Foreskin keratinocyte (primary cell): ENCODE measurements at places on chromosomes 12 and 14.

DNA sequence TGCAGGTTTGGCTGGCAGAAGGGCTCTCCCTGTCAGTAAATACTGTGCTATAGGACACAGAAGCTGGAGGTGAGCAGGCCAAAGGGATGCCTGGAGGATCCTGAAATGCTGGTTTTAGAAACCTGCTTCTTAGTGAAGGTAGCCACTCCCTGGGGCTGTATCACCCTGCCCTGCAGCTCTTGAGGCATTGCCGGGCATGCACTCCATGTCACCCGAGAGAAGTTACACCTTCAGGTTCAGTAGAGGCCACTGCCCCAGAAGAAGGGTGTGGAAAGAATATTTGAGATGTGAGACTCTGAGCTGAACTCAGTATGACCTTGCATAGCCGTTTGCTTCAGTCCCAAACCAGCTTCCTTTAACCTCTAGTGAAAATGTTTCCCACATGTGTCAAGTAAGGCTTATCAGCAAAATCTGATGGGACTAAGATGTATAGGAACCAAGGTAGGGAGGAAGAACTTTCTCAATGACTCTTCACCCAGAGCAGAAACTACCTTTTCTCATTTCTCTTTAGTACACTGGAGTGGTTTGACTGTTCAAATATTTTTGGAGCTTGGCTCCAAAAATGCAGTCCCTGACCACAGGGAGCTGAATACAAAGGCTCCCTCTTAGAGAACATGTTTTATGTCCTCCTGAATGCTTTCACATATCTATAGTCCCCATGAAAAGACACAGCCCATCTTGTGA lies 164.5 kb upstream of the DYRK2 start:
- DNase-seq: no peak

DNA sequence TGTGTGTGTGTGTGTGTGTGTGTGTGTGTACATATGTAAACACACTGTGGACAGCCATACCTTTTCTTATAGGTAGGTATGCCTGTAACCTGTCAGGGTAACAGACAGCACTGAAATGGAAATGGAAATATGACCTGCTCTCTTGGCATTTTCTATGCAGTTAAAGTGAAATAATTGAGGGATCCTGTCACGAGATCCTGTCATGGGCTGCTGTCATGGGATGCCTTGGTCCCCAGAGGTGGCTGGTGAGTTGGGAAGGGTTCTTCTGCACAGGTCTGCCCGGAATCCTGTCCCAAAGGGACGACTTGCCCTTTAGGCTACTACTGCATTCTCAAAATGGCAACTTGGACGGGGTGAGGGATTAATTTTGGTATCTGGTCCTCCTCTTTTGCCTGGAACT lies 47.3 kb downstream of the ELK3 start:
- no peak for DNase-seq

DNA sequence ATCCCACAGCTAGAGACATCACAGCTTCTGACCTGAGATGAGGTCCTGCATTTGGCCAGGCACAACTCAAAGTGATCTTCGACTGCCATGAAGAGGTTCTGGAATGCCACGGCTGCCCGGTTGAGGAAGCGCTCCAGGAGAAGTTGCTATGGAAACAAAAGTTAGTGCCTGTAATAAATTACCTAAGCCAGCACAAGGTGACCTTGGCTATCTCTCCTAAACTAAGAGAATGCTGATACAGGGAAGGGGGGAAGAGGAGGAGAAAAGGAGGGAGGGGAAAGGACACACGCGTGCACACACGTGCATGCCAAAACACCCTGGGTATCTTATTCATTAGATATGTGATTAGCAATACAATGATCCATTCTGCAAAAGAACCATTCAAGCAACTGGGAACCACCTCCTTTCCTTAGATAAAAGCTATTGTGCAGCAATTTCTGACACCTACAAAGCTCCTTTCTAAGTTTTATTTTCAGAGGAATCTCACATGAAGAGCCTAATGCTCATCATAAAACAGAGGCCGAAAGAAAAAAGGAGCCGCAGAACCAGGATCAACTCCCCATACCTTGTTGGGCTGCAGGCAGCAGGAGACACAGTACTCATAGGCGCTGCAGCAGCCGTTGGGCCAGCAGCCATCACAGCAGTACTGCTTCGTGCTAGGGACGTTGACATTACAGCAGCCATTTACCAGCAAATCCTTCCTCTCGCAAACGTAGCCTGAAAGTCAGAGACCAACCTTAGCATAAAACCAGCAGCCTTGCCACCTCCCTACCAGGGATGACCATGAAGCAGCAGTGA lies 17.9 kb downstream of the SPRING1 start:
- no peak for DNase-seq

- no peak for DNase-seq
Measured at GRCh38 chr12:117208206-117208605, 17.9 kb upstream of the FBXO21 start.

- DNase-seq: no peak
Measured at GRCh38 chr12:104516821-104517220, 60.1 kb downstream of the CHST11 start.

GRCh38 chr12:104049278-104049902 lies 597 bp downstream of the GLT8D2 start:
- no peak for DNase-seq

- DNase-seq: peak; percentile 48
Measured at GRCh38 chr12:92408072-92408900, 262.6 kb upstream of the BTG1 start.

- DNase-seq: no peak
Measured at GRCh38 chr12:105943525-105943924, 195.2 kb downstream of the NUAK1 start.

DNA sequence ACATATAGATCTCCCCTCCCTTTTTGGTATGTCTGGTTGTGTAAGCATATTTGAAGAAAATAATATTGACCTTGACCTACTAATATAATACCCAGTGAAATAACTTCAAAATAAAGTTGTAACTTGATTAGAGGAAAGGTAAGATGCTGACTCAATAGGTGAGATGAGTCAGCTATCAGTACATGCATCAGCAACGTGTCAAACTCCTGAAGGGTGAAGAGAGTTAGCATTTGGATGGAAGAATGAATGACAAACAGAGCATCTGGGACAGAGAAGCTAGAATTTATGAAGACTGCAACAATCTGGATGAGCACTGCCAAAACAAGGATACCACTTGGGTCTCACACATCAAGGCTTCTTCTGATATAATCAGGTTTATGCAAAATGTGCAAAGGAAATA lies 74.9 kb downstream of the PPP2R5E start:
- DNase-seq: peak; percentile 70

DNA sequence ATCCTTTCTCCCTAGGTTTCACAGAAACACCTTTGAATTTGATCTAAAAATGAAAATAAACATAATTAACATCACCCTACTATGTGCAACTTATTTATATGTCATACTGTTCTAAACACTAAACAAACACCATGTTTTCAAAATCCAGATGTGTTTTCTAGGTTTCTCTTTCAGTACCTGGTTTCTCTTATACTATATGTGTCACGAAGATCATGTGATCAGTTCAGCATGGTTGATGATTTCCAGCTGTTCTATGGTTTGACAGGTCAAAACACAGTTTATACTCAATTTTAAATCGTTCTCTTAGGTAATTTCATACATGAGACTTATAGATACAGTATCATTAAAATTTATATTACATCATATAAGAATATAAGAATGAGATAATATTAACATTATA lies 373.1 kb downstream of the SOX5 start:
- DNase-seq: no peak

DNA sequence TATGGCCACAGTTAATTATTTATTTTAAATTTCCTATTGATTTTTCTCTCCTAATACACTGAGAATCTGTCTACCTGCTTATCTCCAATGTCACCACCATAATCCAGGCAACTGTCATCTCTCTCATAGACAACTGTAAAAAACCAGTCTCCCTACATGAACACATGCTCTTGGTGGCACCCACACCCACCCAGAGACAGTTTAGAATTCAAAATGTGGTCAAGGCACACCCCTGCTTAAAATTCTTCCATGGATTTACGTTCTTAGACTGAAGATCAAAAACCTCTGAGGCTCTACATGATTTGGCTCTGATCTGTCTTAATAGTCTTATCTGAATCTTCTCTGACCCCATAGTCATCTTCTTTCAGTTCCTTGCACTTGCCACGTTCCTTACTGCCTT lies 241.1 kb upstream of the ABCD2 start:
- DNase-seq: no peak

DNA sequence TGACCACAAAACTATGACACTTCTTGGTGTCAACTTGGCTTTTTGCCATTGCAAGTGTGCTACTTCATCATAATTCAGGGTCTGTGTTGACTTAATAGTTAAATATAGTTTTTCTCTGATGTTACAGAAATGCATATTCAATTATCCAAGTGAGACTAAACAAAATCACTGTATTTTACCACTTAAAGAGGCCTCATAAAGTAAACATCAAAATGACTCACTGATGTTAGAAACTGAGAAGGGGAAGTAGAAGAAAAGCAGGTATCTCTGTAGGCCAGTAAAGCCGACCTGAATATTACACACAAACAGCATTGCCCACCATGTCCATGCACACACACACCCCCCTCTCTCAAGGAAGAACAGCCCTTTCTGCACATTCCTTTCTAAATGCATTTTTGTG lies 55.4 kb downstream of the RPAP3 start:
- DNase-seq: no peak

DNA sequence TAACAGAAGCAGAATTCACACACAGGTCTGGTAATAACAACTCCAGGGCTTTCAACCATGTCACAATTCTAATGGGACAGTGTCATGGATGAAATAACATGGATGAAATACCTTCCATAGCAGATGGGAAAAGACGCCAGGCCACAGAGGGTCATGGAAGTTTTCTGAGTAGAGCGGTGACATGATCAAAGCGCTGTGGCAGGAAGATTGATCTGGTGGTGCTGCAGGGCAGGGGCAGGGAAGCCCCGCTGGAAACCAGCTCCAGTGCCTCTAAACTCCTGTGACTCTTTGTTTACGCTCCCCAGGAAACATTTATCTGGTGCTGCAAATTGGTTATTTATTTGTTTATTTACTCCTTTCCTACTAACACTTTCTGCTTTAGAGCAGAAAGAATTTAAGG lies 108.3 kb upstream of the HMGA2 start:
- DNase-seq: no peak

GRCh38 chr14:72222046-72222445 lies 289.8 kb downstream of the RGS6 start:
- DNase-seq: no peak

DNA sequence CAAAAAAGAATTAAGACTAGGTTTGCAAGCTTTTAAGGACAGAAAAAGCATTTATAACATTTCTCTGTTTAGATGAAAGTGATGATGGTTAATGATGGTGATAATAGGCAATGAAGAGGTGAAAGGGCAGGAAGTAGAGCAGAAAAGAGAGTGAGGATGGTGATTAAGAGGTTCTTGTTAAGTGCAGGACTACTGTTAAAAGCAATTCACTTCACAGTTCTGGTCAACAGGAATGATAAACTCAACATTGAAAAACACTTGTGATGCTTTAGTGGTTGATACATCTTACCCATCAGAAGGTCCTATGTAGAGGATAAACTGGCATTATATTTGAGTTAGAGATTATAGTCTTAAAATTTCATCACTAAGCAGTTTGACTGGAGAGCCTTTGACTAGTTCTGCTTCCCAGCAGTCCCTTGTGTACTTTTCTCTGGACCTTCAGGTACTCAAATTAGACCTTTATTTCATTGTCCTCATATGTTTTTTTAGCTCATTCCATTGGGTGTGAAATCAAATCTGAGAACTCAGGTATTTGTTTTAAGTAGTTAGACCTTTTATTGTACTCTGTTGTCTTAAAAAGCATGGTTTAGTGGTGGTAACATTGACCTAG lies 10.9 kb downstream of the RAP1B start:
- DNase-seq: no peak

- peak; percentile 4 for DNase-seq
Measured at GRCh38 chr12:13534645-13535398, 338.3 kb downstream of the EMP1 start.

DNA sequence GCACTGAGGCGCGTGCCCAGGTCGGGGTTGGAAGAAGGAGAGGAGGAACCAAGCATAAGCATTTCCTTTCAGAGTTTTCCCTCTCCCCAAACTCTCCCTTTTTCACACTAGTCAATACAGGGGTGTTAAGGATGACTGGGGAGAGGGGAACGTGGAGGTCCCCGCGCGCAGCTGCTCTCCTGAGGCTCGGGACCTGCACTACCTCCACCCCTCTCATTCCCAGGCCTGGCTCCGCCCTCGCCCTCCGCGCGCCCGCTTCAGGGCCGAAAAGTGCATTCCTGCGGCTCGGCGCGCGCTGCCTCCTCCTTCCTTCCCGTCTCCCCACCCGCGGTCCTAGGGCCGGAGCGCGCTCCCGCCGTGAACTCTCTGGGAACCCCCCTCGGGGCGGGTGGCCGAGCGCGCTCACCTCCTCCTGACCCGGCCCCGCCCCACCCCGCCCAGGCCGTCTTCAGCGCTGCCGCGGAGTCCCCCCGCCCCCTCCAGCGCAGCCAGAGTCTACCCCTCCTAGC lies 11.3 kb downstream of the RARG start:
- DNase-seq: peak; percentile 87

DNA sequence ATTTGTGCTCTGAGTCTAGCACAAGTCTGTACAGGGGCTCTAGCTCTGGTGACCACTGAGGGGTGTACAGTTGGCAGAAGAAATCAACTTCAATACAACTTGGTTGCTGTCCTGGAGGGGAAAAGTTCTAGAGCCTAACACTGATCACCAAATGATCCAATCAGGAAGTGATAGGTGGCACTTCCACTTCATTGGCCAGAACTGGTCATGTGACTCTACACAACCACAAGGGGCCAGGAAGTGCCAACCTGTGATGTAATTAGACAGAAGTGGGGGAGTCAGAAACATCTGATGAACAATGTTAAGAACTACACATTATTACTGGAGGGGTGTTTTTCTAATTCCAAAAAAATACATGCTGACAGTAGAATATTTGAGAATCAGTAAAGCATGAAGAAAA lies 401.6 kb downstream of the VRK1 start:
- no peak for DNase-seq

DNA sequence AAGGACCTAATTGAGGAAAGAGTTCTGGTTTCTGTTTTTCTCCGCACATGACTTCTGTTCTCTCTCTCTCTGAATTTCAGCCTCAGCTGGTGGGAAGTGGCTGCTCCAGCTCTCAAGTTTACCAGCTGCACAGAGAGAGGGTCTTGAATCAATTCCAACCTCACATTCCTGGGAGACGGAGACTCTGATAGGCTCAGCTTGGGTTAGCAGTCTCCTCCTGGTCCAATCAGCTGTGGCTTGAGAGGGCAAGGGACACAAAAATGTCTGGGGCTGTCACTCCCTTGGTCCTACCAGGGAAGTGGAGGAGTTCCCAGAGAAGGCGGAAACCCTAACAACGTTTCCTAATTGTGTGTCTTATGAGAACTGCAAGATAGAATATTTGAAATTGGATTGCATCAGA lies 7.0 kb downstream of the CCDC63 start:
- DNase-seq: no peak

DNA sequence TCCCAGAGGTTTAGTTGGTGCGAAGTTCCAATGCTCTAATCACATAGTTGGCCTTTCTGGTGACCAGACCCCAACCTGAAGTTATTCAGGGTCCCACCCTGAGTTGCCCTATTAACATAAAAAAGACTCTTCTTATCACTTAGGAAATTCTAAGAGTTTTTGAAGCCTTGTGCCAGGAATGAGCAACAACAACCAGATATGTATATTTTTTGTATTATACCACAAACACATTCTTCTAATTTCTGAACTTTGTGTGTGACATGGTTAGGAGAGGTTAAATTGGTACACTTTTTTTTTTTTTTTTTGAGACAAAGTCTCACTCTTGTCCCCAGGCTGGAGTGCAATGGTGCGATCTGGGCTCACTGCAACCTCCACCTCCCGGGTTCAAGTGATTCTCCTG lies 320.4 kb upstream of the PDE3A start:
- no peak for DNase-seq
